Cerebellar nuclear complex (tissue), 1 donor: ENCODE measurements at places on chromosomes 16 and 17.

DNA sequence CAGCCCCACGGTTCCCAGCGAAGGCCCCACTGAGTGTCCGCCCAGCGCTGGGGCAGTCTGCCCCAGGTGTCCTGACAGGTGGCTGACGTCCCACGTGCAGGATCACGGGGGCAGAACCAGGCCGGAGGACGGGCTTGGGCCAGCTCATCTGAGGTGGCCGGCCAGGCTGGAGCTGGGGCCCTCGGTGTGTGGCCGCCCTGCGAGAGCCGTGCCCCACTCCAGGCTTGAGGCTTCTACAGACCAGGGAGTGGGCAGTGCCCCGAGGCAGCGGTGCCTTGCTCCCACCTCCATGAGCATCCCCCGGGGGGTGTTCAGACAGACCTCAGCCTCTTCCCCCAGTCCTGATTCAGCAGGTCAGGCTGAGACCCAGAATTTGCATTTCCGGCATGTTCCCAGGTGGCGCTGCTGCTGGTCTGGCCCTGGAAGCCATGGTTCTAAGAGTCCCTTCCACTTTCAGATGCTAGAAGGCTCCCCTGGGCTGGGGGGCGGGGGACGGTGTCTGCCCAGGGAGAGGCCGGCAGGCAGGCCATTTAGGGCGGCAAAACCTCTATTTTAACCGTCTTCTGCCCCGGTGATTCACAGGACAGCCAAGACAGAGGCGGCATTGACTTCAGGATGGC is 35.4 kb upstream of the PABPN1L start:
- no peak for DNase-seq

- DNase-seq: no peak
Observed at GRCh38 chr17:79833110-79833450, 6.2 kb downstream of the CBX4 start.

- no peak for DNase-seq
Observed at GRCh38 chr17:76911299-76912017, 43.3 kb downstream of the MGAT5B start.

GRCh38 chr17:63407741-63408330 is 38.3 kb downstream of the CYB561 start:
- DNase-seq: no peak

- no peak for DNase-seq
Observed at GRCh38 chr17:68289936-68290267, 1.0 kb downstream of the SLC16A6 start.

DNA sequence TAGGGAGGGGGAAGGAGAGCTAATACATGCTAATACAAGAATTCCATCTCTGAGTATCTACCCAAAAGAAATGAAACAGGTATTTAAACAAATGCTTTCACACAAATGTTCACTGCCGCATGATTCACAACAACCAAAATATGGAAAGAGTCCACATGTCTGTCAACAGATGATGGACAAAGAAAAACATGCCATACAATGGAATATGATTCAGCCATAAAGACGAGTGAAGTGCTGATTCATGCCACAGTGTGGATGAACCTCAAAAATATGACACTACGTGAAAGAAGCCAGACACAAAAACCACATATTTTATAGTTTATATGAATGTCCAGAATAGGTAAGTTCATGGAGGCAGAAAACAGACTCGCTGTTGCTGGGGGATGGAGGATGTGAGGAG is 321.4 kb downstream of the FOXL1 start:
- no peak for DNase-seq

DNA sequence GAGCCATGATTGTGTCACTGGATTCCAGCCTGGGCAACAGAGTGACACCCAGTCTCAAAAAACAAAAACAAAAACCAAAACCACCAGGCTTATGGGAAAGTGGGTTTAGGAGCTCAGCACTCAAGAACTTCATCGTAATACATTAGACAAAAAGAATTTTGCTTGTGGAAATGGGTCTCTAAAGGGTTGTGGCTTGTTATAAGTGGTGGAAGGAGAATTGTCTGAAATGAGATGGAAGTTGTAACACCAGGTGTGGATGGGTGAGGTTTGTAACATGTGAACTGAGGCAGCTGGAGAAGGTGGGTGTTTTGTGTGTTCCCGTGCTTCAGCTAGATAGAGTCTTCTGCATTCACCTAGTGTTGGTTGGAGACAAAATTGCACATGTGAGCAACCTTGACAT is 35.8 kb downstream of the CDH1 start:
- no peak for DNase-seq

DNA sequence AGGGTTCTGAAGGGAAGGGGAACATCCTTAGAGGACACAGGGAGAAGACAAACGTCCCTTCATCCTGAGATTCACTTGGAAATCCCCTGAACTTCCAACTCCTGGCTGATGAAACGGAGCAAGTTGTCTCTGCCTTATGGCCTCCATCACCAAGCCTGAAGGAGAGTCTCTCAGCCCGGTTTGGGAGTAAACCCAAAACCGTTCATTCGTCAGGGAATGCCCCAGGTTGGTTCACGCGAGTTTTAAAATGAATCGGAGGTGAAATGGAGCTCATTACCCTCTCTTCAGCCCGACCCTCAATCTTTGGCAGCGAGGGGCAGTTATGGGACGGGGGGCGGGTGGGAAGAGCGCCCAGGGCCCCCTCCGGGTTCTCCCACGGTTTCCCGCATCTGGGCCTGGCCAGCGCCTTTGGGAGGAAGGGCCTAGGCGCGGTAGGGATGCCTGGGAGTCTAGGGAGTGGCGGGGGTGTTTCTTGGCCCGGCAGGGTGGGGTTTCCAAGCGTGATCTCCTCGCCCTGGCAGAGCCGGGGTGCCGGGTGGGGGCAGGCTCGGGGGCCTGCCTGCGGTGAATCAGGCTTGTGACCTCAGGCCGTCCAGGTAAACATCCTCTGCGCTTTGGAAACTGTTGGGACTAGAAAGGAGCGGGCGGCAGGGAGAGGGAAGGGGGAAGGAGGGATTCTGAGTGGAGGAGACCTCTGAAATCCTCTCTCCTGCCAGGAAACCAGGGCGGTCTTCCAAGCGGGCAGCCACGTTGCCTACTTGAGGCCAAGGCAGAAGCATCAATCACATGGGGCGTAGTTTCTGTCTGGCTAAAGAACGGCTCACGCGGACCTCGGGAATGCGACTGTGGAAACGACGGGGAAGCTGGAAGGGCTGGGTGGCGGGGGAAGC is 24.1 kb upstream of the HOXB13 start:
- DNase-seq: no peak

DNA sequence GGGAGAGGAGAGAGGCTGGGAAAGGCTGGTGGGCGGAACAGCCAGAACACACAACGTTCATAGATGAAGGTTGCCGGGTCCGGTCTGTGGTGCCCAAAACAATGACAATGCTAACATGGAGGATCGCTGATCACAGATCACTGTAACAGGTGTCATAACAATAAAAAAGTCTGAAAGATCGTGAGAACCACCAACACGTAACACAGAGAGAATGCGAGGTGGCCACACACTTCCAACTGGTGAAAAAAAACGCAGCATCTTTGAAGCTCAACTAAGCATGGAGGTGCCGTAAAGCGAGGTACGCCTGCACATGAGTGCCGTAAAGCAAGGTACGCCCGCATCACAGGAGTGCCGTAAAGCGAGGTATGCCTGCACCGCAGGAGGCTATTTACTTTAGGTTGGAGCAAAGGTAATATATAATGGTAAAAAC is 42.3 kb downstream of the ABR start:
- DNase-seq: no peak

DNA sequence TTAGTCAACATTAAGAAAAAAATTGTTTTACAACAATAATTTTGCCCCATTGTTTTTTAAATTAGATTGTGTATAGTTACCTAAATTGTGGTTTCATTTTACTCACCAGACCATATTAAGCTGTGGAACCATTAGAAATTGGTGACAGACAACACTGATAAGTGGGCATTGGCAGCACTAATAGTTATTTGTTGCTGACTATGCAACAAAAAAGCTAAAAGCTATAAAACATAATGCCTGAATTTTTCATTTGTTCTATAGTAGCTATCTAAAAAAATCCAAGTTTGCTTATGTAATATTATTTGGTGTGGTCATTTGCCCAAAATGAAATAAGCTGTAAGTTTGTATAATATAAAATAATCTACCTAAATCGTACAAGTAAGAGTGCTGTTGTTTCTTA is 13.7 kb upstream of the VWA3A start:
- DNase-seq: no peak

DNA sequence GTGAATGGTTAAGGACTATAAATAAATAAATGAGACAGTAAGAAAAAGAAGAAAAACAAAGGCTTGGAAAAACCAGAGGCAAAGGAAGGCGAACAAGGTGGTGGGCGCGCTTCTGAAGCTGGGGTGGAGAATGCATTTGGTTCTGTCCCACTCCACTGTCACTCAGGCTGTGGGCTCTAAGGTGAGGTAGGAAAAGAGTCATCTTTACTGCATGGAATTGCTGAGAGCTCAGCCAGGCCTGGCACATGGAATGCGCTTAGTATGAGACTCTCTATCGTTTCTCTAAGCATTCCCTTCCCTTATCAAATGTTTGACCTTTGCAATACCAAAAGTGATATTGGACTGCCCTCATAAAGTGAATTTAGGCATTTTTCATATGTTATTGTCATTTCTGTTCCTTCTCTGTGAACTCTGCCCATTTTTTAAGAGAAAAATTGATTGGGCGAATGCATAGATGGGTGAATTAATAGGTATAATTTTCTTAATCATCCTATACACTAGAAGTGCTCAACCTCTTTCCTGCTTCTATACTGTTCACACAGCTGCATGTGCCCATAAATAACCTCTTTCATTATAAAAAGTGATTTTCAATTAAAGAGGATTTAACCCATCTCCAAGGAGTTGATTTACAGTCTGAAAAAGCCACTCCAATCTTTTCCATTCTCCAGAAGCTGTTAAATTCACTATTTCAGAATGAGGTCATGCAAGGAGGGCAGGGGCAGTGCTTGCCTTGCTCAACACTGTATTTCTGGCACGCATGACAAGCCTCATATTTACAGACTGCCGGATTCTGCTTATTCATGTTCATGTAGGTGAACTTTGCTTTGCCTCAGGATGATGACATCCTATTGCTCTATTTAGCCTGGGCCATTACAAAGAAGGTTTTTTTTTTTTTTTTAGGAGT is 87.7 kb downstream of the MYH10 start:
- no peak for DNase-seq

- no peak for DNase-seq
Observed at GRCh38 chr17:47188271-47188875, 722 bp downstream of the CDC27 start.

- no peak for DNase-seq
Observed at GRCh38 chr17:47704116-47704515, 10.2 kb downstream of the TBKBP1 start.

- no peak for DNase-seq
Observed at GRCh38 chr16:10780628-10781027, 37.0 kb downstream of the NUBP1 start.

DNA sequence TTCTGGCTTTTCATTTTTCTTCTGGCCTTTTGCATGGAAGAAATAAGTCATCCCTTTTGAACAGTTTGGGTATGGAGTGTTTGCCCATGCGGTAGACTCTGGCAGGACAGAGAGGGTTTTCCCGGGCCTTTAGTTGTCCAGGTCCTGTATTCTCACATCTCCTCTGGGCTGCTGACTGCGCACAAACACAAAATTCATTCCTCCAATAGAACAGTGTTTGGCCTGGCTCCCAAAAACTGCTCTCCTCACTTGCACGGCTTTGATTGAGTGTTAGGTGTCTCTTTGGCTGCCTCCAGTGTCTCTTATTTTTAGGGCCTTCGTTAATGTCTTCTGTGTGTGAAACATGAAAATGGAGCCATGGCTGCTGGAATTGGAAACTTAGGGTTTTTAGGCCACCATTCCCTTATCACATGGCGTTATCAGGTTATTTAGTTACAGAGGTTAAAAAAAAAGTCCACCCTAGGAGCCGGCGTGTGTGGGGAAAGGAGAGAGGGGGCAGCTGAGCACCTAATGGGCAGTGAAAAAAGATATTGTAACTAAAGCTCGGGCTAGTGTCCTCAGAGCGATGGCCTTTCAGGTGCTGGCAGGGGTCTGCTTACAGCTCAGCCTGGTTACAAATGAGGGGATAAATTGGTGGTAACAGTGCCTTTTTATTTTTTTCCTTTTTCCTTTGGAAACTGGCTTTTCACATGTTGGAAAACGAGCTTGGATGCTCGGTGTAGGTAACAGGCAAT is 47.3 kb downstream of the PRKCA start:
- DNase-seq: no peak

DNA sequence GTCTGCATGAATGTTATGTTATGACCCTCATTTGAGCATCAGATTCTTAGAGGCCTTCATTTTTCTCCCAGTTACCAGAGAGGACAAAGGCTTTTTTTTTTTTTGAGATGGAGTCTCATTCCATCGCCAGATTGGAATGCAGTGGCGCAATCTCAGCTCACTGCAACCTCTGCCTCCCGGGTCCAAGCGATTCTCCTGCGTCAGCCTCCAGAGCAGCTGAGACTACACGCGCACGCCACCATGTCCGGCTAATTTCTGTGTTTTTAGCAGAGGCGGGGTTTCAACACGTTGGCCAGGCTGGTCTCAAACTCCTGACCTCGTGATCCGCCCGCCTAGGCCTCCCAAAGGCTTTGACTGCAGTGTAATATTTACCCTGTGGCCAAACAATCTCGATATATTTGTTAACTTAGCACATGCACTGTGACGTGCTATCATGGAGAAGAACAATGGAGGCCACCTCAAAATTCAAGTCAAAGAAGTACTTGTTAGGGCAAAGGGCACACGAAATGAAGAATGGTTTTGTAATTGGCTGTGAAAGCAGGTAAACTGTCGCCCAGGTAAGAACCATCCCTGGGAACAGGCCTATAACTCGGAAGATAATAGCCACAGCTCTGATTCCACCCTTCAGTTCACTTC is 303.4 kb downstream of the SLC39A11 start:
- no peak for DNase-seq

DNA sequence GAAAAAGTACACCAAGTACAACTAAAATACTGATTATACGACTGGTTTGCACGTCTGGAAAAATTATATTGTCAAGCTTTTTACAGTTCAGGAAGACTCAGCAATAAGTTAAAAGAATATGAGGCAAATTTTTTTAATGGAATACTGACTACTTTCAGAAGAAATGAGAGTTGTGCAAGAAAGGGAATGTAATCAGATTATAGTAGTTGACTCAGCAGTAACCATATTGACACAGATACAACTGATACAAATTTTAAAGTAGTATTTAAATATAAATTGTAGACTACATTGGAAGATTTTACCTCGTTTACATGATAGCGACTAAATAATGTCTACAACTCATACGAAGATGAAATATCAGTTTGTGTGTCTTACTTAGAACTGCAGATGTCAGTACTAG is 16.7 kb downstream of the ASGR2 start:
- no peak for DNase-seq
